ENCODE measurements at places on chromosomes 13 and 19. TPM values are rescaled to one million over a fixed set of nuclear protein-coding genes. Genes with fewer than 3 reads are reported as not detected.

Gene IL12RB1
- total RNA-seq = 18.5 TPM

Gene GPR108
- total RNA-seq = 56.8 TPM

Gene NCAN
- total RNA-seq = not detected

Gene CYP2S1
- not detected for total RNA-seq

Gene LIPE
- total RNA-seq = 29.5 TPM

Gene PRX
- 4.0 TPM for total RNA-seq

Gene C19orf67
- 0.85 TPM for total RNA-seq

Gene ZNF540
- 21.3 TPM for total RNA-seq

Gene MCEMP1
- total RNA-seq = not detected

Gene GSK3A
- total RNA-seq = 27.1 TPM

Gene NCR1
- total RNA-seq = 1.5 TPM

Gene PLEKHA4
- total RNA-seq = 6.6 TPM

DNA sequence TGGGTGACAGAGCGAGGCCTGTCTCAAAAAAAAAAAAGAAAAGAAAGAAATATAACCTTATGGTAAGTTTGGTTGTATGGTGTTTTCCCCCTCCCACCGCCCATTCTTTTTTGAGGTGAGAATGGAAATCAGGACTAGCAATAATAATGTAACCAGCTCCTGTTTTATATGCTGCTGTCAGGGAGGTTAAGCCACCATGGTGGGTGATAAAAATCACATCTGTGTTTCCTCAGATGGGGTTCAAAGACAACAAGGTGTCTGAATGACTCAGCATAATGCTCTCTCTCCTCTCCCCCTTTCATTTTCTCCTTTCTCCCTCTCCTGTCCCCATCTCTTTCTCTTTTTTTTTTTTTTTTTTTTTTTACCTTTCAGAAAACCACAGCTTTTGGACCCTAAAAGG is 28.3 kb upstream of the GARRE1 start:
- H3K27me3 ChIP-seq = no peaks in the 10 kb centered on the region
- no peak for DNase-seq
- H3K4me3 ChIP-seq = no peak overlapping the region

DNA sequence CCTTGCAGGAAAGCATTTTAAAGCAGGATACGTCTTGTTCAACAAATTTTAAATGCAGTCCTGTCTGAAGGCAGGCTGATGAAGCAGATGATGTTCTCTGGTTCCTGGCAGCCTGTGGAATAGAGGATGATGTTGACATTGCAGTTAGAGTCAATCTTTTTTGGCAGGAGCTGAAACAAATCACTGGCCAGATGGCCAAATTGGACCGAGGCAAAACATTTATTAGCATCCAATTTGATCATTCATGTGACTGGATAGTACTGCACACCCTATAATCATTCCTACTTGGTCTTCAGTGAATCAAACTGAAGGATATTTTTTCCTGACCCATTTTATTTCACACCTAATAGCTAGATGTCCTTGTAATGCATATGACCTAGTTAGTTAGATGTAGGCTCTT is 172.2 kb upstream of the SLC10A2 start:
- no peak overlapping the region for H3K4me3 ChIP-seq
- H3K4me1 ChIP-seq = no peaks in the 10 kb centered on the region
- H3K27me3 ChIP-seq = no peaks in the 10 kb centered on the region
- no peak for DNase-seq

DNA sequence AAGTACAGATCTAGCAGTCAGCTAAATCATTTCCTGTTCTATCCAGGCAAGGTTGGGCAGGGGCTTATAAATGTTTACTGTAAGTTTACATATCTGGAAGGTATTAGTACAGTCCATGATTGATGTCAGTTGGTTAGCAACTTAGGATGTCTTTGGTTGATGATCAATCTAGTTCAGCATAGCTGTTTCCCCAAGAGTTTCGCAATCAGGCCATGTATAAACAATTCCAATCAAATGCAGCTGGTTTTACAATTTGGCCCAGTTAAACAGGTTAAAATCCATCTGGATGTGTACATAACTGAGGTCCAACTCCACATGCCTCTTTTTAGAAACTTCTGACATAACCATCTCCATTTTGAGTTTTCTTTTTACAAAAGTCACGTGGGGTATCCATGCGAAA is 6.9 kb downstream of the ZNF221 start:
- peaks cover 9% of the 10 kb centered on the region for H3K36me3 ChIP-seq
- no peak overlapping the region for H3K27ac ChIP-seq
- no peaks in the 10 kb centered on the region for H3K4me1 ChIP-seq
- H3K27me3 ChIP-seq = no peaks in the 10 kb centered on the region
- no peak for DNase-seq
- H3K4me3 ChIP-seq = no peak overlapping the region

DNA sequence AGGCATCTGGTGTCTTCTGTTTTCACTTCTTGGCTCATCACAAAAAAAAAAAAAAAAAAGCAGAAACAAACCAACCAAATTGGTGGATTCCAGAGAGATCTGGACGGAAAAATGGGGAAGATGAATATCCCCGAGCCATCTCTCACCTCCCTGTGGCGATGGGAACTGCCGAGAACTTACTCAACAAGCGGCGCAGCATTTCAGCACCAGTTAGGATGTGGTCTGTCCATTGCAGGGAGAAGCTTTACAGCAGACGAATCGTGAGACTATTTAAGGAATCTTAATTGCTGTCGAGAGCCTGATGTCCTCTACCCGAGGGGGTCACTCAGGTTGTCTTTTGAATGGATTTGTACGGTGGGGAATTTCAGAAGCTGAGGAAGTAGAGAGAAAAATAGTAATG is 17.3 kb upstream of the KDM4B start:
- DNase-seq = no peak
- no peak overlapping the region for H3K27ac ChIP-seq
- no peaks in the 10 kb centered on the region for H3K27me3 ChIP-seq
- no peaks in the 10 kb centered on the region for H3K36me3 ChIP-seq
- H3K4me3 ChIP-seq = no peak overlapping the region
- no peaks in the 10 kb centered on the region for H3K4me1 ChIP-seq

- peak overlapping the region; percentile 96 for H3K27ac ChIP-seq
- DNase-seq = peak; percentile 57
- no peaks in the 10 kb centered on the region for H3K36me3 ChIP-seq
- peak overlapping the region; percentile 90 for H3K4me3 ChIP-seq
- peaks cover 88% of the 10 kb centered on the region for H3K4me1 ChIP-seq
These were observed 4.2 kb downstream of the LTBP4 start for GRCh38 chr19:40605216-40605971.

DNA sequence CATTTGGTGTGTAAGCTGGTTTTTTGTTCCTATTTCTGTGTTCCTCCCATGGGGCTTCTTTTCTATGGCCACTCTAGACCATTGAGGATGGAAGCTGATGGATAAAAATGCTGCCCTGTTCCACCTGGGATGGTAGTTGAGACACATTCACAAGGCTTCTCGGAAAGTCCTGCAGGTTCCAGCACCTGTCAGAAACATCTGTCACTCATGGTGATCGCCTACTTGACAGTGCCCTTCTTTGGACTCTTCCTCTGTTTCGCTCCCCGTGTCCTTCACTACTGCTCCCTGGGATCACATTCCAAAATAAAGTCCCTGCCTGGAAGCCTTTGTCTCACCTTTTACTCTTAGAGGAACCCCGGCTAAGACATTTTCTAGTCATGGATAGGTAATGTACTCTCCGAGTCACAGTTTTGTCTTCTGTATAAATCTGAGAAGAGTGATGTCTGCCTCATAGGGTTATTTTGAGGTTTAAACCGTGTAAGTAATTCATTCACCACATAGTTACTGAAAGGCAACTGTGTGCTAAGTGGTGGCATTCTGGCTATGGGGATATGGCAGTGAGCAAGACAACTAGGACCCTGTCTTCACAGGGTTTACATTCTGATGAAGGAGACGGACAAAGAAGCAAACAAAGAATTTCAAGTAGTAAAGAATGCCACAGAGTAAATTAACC is 21.0 kb downstream of the UBAC2 start:
- peak overlapping the region; percentile 92 for H3K27ac ChIP-seq
- peaks cover 8% of the 10 kb centered on the region for H3K36me3 ChIP-seq
- no peaks in the 10 kb centered on the region for H3K27me3 ChIP-seq
- peaks cover 89% of the 10 kb centered on the region for H3K4me1 ChIP-seq

- no peaks in the 10 kb centered on the region for H3K27me3 ChIP-seq
- H3K4me3 ChIP-seq = peak overlapping the region; percentile 68
- peak overlapping the region; percentile 51 for H3K27ac ChIP-seq
- no peaks in the 10 kb centered on the region for H3K36me3 ChIP-seq
- H3K4me1 ChIP-seq = peaks cover 89% of the 10 kb centered on the region
These were observed 12.3 kb upstream of the SLC35E1 start for GRCh38 chr19:16584248-16585093.

DNA sequence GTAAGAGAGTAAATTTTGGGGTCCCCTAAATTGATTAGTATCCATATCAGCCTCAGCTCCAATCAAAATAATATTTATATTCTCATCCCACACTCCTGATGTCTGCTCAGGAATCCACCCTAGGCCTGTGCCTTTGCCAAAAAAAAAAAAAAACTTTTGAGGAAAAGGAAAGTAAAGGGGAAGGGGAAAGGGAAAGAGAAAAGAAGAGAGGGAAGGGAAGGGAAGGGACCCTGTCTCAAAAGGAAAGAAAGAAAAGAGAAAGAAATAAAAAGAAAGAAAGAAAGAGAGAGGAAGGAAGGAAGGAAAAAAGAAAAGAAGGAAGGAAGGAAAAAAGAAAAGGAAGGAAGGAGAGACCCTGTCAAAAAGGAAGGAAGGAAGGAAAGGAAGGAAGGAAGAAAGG is 91.8 kb upstream of the CACNA1A start:
- H3K4me1 ChIP-seq = peaks cover 2% of the 10 kb centered on the region
- no peak for DNase-seq
- H3K4me3 ChIP-seq = no peak overlapping the region
- no peak overlapping the region for H3K27ac ChIP-seq

DNA sequence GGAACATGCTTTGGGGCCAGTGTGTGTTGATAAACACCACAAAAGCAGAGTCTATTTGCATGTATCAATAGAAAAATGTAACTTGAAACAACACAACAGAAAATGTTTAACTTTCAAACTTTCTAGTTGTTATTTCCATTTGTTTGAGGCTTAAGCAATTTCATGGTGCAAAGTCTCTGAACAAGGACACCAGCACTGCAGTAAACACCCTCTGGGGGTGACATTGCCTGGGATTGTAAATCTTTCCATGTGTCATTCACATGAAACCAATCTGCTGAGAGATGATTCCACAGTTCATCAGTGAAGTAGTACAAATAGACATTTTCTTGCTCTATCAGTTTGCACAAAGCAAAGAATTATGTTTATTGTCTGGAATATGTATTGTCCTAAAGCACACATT is 124.5 kb downstream of the ITGBL1 start:
- H3K27me3 ChIP-seq = peaks cover 1% of the 10 kb centered on the region
- DNase-seq = no peak
- no peaks in the 10 kb centered on the region for H3K36me3 ChIP-seq
- H3K4me3 ChIP-seq = no peak overlapping the region
- H3K4me1 ChIP-seq = no peaks in the 10 kb centered on the region

DNA sequence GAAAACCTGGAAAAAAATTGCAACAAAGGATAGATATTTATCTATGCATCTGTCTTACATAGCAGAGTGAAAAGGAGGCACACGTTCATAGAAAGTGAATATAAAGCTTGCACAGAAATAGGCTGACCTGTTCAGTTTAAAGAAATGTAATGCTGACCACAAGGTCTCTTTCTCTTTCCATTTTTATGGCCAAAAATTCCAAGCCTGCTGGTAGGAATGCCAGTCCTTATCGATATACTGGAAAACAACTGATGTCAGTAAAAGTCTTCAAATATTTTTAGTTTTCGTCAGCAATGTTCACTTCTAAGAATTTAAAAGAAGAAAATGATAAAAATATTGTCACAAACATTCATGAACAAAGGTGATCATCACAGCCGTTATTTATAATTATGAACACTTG is 59.0 kb upstream of the MCF2L start:
- H3K4me3 ChIP-seq = no peak overlapping the region
- no peak overlapping the region for H3K27ac ChIP-seq
- no peak for DNase-seq
- no peaks in the 10 kb centered on the region for H3K4me1 ChIP-seq
- H3K36me3 ChIP-seq = peaks cover 4% of the 10 kb centered on the region

- peaks cover 6% of the 10 kb centered on the region for H3K27me3 ChIP-seq
- no peak overlapping the region for H3K27ac ChIP-seq
- H3K4me3 ChIP-seq = no peak overlapping the region
- DNase-seq = no peak
- no peaks in the 10 kb centered on the region for H3K36me3 ChIP-seq
- H3K4me1 ChIP-seq = peaks cover 7% of the 10 kb centered on the region
These were observed 26.9 kb downstream of the NOTCH3 start for GRCh38 chr19:15173746-15174404.

- H3K27me3 ChIP-seq = peaks cover 39% of the 10 kb centered on the region
- H3K4me3 ChIP-seq = peak overlapping the region; percentile 72
- no peak for DNase-seq
- H3K27ac ChIP-seq = no peak overlapping the region
- no peaks in the 10 kb centered on the region for H3K36me3 ChIP-seq
- H3K4me1 ChIP-seq = peaks cover 24% of the 10 kb centered on the region
These were observed 65.8 kb upstream of the STARD13 start for GRCh38 chr13:33351319-33351718.

- H3K4me1 ChIP-seq = no peaks in the 10 kb centered on the region
- H3K27me3 ChIP-seq = no peaks in the 10 kb centered on the region
- no peak overlapping the region for H3K27ac ChIP-seq
- H3K36me3 ChIP-seq = no peaks in the 10 kb centered on the region
These were observed 7.4 kb downstream of the CCDC122 start for GRCh38 chr13:43872181-43872580.

DNA sequence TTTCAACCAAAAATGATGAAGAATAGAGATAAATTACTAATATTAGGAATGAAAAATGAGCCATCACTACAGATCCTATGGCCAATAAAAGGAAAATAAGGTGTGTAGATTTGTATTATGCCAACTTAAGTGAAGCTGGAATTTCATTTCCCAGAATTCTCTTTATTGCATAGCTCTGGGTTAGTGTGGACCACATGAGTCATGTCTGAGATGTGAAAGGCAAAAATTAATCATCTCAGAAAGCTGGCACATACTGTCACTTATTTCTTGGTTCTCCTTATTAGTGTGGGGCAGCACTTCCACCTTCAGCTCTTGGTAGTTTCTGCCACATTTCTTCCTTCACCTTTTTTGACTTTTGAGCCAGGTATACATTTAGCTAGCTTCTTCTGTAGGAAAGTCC is 82.6 kb downstream of the KATNAL1 start:
- H3K4me3 ChIP-seq = no peak overlapping the region
- no peaks in the 10 kb centered on the region for H3K4me1 ChIP-seq
- DNase-seq = no peak
- no peaks in the 10 kb centered on the region for H3K27me3 ChIP-seq
- H3K36me3 ChIP-seq = peaks cover 6% of the 10 kb centered on the region

DNA sequence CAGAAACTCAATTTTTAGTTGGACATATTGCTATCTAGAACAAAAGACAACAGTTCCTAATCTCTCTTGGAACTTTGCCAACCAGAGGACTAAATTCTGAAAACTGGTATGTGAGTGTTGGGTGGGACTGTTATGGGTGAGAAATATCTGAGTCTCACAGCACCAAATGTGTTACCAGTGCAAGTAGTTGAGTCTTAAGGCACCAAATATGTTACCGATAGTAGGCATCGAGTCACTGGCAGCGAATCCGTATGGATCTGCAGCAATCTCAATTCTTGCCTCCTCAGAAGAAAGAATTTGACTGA is 575.2 kb downstream of the DACH1 start:
- peaks cover 19% of the 10 kb centered on the region for H3K4me1 ChIP-seq
- H3K27ac ChIP-seq = peak overlapping the region; percentile 89
- H3K4me3 ChIP-seq = no peak overlapping the region
- H3K27me3 ChIP-seq = peaks cover 3% of the 10 kb centered on the region

GRCh38 chr13:99590519-99591011 is 89.3 kb downstream of the TM9SF2 start:
- no peaks in the 10 kb centered on the region for H3K4me1 ChIP-seq
- H3K27me3 ChIP-seq = no peaks in the 10 kb centered on the region
- no peak overlapping the region for H3K27ac ChIP-seq

- H3K4me3 ChIP-seq = peak overlapping the region; percentile 86
- H3K27me3 ChIP-seq = peaks cover 15% of the 10 kb centered on the region
- peak; percentile 70 for DNase-seq
- H3K27ac ChIP-seq = no peak overlapping the region
- H3K4me1 ChIP-seq = peaks cover 60% of the 10 kb centered on the region
- peaks cover 17% of the 10 kb centered on the region for H3K36me3 ChIP-seq
These were observed 451 bp upstream of the ICAM5 start for GRCh38 chr19:10289167-10289835.

Data from naive thymus-derived CD8-positive, alpha-beta T cell (primary cell).